Cortex of kidney (tissue), 1 donor: ENCODE measurements at places on chromosomes 5 and 9.

- no peak for DNase-seq
Observed at GRCh38 chr5:91031402-91031752, 351.7 kb downstream of the ARRDC3 start.

- no peak for DNase-seq
Observed at GRCh38 chr5:147743678-147744374, 38.7 kb downstream of the JAKMIP2 start.

GRCh38 chr5:36066001-36066539, 612 bp downstream of the UGT3A2 start:
- DNase-seq, result no peak

DNA sequence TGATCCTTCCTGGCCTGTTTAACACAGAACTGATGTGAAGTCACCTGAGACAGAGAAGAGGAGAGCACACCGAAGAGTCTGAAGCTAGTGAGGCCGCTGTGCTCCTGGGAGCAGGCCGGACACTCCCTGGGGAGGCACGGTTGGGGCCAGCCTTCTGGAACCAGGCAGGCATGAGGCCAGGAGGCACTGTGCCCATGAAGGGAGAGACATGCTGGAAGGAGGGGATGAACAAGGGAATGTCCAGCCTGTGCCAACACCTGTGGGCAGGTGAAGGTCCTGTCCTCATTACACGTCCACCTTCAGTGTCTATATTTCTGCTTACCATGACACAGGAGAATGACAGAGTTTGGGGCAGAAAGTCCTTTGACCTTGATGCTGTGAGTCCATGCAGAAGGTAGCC, 183.8 kb upstream of the S1PR3 start:
- no peak for DNase-seq

DNA sequence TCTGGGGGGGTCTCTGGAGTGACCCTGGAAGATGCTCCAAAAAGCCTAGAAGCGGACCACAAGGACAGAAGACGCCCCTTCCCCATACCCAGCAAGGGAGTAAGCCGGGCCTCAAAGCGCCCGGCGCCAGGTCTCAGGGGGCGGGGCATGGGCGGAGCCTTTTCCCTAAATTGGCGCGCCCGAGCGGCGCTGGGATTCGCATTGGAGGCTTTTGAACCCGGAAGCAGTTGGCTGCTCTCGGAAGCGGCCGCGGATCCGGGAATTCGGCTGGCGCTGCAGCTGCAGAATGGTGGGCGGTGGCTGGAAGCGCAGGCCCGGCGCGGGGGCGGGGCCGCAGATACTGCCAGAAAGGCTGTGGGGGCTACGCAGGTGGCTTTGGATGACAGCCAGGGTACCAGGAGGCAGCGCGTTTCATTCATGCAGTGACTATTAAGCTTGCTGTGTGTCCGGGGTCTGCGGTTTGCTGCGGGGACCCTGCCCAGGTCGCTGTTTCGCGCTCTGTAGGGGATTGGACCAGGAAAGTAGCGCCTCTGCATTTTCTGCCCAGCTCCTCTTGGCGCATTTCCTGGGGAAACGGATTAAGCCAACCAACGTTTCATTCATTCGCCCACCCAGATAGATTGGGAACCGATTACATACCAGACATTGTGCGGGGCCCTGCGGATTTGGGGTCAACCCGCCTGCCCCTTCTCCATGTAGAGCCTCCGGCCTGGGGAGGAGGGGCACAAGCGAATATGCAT, 83.0 kb upstream of the FREM1 start:
- DNase-seq, result no peak

GRCh38 chr9:17052626-17053025, 82.2 kb upstream of the CNTLN start:
- no peak for DNase-seq

- no peak for DNase-seq
Observed at GRCh38 chr9:115276621-115277020, 158.7 kb upstream of the TNC start.

GRCh38 chr5:123090661-123091297, 1.7 kb downstream of the PRDM6 start:
- no peak for DNase-seq

DNA sequence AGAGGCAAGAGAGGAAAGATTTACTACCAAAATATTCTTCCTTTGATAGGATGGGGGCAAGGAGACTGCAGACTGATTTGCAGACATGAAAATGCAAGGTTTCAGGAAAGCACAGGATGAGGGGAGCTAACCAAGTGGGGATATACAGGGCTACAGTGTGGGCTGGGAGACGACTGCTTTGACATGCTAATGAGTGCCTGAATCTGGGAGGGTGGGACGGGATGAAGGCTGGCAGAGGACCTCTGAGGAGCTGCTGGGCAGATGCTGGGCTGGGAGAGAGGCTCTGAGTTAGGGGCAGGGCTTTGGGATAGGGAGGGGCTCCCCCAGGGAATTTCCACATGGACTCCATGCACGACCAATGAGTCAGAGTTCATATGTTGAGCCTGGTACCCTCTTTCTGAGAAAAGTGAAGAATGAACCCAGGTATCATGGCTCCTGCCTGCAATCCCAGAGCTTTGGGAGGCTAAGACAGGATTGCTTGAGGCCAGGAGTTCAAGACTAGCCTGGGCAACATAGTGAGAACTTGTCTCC, 4.9 kb upstream of the CPLX2 start:
- DNase-seq, result no peak

DNA sequence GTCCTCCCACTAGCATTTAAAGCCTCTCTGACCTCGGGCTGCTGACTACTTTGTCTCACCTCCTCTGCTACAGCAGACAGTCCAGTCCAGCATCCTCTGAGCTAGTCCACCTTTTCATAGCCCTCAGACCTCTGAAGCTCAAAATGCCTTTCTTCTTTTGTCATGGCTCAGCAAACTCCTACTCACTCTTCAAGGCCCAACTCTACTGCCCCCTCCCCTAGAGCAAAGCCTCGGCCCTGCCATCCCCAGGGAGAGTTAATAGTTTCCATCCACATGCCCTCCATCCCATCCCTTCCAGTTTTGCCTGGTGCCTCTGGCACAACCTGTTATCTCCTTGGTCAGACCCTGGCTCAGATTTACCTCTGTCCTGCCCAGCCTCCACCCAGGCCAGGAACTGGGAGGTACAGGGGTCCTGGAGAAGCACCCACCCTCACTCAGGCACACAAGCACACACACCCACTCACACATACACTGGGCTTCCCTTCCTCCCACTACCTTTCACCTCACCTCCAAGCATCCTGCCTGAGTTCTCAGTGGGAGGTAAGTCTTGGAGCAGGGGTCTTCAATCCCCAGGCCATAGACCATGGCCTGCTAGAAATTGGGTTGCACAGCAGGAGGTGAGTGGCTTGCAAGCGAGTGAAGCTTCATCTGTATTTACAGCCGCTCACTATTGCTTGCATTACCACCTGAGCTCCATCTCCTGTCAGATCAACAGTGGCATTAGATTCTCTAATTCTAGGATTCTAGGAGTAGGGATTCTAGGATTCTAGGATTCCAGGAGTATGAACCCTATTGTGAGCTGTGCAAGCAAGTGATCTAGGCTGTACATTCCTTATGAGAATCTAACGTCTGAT, 18.1 kb downstream of the PDLIM4 start:
- DNase-seq, result no peak

GRCh38 chr5:133831491-133832224, 136.8 kb downstream of the C5orf15 start:
- DNase-seq, result no peak

DNA sequence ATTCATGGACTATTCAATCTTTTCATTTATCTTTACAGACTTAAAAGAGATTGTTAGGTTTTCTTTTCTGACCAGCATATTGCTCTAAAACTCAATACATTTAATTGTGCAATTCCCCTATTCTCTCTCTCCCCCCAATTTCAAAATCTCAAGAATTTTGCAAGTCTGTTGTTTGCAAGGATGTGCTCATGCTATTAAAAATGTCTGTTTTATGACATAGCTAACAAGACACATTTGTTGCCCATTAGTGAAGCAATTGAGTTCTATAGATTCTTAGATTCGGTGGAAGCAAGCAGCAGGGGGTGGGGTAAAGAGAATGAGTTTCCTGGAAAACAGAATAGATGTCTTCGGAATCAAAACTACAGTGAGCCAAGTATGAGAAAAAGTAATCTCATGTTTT, 8.5 kb upstream of the CSNK1A1 start:
- DNase-seq, result no peak

DNA sequence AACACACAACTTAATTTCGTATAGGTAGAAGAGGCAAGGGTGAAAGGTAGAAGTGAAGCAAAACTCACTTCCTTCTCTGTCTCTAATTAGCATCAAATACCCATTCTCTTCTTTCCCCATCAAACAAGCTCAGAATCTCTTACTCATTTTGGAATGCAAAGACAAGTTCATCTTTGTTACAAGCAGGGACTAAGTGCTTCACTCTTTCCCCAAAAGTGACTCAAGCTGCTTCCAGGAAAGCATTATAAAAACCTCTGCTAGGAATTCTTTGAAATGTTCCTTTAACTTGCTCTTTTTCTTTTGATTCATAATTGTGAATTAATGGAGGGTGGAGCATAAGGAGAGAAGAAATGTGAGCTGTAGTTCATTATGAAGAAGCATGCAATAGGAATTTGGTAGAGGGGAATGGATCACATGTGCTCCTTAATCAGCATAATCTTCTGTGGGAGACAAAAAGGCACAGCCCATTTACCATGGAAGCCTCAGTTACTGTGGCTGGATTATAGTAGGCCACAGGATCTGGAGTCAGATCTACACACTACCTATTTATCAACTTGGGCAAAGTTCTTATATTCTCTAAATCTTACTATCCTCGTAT, 109.5 kb upstream of the DPYSL3 start:
- no peak for DNase-seq

DNA sequence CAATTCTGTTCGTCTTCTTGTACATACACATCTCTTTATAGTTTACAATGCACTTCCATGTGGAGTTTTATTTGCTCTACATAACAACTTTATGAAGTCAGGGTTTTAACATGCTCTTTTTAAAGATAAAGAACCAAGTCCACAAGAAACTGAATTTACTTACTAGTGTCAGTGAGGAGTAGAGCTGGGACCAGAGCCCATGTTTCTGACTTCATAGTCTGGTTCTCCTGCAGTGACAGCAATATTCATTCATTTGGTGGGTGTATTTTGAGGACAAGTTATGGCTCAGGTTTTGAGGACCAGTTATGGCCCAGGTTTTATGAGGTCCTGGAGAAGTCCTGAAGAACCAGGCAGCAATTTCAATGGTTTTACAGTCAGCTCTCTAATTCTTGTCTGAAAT, 481.9 kb upstream of the TNC start:
- DNase-seq, result no peak

DNA sequence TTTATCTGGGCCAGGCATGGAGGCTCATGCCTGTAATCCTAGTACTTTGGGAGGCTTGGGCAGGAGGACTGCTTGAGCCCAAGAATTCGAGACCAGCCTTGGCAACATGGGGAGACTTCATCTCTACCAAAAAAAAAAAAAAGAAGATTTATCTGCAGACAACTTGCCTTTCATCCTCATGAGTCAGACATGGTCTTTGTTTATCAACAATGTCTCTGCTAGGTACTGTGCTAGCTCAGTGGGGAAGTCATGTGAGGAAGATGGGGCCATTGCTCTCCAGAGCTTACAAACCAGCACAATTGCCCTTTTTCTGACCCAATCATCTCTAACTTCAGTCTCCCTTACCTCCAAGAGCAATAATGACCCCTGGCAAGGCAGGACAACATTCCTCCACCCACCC, 1.6 kb downstream of the URM1 start:
- no peak for DNase-seq

DNA sequence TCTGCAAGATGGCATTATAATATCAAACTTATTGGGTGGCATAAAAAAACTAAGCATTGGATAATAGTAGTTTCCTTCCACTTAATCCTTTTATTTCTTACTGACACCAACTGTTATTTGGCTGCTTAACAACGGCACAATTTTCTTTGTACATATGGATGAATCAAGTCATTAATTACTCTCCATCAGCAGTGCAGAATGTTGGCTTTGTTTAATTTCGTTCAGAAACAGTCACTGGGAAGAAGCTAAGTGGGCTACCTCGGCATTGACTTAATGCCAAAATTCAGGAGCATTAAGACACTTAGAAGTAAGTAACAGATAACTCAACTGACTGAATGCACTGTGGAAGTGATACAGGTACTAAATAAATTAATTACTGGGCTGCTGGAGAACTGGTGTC, 460.4 kb downstream of the CTNND2 start:
- no peak for DNase-seq

DNA sequence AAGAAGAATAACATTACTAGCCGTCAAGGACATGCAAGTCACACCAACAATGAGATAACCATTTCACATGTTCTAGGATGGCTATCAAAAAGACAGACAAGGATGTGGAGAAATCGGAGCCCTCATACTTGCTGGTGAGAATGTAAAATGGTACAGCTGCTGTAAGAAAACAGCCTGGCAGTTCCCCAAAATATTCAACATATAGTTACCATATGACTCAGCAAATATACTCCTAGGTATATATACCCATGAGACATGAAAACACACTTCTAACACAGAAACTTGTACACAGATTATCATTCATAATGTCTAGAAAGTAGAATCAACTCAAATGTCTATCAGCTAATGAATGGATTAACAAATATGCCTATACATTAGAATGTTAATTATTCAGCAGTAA, 105.4 kb upstream of the PCAT7 start:
- no peak for DNase-seq

DNA sequence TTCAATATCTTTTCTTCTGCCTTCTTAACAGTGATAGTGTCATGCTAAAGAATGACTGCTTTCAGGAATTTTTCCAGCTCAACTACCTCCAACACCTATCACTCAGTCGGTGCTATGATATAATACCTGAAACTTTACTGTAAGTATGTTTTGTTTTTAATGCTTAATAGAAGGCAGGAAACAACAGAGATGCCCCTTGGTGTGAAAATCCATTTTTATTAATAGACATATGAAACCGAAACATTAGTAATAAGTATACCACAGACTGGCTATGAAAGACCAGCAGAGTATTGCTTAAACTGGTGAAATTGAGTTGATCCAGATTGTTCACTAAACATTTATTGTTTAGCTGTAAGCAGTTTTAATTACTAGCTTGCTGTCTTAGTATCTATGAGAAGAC, 25.2 kb downstream of the SKP2 start:
- no peak for DNase-seq

- DNase-seq, result no peak
Observed at GRCh38 chr5:38660194-38660668, 103.8 kb upstream of the LIFR start.

DNA sequence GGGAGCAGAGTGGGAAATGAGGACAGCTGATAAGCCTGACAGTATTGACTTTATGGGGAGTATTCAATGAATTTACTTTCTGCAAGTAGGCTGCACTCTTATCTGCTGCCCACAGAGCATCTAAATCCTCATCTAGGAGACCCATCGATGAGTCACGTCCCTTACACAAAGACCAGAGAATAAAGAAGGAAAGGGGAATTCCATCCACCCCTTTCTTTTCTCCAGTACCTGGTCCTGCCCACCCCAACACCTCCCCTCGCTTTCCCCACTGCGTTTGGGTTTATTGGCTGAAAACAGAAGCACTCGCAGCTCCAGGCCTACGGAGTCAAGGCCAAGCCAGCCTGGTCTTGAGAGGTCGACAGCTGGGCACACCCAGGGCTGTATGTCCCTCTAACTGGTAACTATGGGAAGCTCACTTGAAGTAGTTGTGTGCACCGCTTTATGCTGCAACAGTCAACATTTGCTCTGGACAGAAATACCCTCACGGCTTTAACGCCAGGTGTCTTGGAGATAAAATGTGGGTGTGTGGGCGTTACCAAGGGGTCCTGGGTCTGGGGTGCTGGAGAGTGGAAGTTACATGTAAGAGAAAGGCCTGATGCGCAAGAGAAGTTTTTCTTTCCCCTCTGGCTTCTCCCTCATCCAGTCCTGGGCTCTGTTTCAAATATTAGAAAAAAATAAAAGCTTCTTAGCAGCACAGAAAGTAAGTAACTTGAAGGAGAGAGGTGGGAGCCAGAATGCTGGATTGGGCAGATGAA, 14.5 kb upstream of the TAL2 start:
- no peak for DNase-seq

- DNase-seq, result no peak
Observed at GRCh38 chr9:89781838-89782540, 177.2 kb downstream of the GADD45G start.
